ENCODE measurements at places on chromosomes 11 and 22.

- no peak for DNase-seq
These were observed 276.8 kb upstream of the SESN3 start for GRCh38 chr11:95507794-95508193.

DNA sequence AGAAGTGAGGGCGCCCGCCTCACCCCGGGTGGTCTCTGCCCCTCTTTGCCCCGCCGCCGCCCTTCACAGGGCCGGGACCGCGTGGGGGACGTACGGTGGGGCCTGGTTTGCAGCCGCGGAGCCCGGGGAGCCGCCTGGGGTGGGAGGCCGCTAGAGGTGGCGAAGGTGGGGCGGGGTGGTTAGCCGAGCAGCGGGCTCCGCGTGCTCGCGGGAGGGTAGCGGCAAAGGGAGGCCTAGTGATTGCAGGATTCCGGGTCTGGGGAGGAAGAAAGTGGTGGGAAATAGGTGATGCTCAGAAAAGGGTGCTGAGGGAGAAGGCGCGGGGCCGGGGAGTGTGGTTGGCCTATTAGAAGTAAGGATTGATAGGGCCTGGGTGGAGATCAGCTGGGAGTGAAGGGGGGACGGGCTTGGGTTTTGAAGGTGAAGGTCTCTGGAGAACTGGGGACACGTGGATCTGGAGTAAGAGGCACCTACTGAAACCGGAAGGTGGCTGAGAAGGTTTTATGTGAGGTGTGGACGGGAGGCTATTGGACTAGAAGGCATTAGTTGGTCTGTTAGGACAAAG is 571 bp downstream of the FAR1 start:
- peak; percentile 16 for DNase-seq

DNA sequence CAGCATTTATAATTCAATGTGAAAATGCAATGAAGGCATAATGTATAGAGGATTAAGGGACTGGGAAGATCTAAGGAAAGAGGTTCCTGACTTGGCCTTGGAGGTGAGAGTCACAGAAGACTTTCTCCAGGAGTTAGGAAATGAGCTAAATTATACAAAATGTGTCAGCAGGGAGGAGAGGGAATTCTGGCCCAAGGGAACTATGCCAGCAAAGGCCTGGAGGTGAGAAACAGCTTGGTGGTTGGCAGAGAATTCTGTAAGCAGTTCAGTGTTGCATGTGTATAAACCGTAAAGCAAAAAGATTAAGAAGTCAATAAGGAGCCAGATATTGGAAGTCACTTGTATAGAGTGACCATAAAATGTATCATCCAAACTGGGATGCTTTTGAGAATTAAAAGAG is 142.2 kb upstream of the SESN3 start:
- no peak for DNase-seq

DNA sequence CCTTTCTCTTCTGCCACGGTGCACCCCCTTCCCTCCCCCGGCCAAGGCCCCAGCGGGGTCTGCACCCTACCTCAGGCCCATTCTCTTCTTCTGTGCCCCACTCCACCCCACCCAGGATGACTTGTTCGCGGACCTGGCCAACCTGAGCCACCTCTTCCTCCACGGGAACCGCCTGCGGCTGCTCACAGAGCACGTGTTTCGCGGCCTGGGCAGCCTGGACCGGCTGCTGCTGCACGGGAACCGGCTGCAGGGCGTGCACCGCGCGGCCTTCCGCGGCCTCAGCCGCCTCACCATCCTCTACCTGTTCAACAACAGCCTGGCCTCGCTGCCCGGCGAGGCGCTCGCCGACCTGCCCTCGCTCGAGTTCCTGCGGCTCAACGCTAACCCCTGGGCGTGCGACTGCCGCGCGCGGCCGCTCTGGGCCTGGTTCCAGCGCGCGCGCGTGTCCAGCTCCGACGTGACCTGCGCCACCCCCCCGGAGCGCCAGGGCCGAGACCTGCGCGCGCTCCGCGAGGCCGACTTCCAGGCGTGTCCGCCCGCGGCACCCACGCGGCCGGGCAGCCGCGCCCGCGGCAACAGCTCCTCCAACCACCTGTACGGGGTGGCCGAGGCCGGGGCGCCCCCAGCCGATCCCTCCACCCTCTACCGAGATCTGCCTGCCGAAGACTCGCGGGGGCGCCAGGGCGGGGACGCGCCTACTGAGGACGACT is 15.9 kb downstream of the RTN4RL2 start:
- no peak for DNase-seq

DNA sequence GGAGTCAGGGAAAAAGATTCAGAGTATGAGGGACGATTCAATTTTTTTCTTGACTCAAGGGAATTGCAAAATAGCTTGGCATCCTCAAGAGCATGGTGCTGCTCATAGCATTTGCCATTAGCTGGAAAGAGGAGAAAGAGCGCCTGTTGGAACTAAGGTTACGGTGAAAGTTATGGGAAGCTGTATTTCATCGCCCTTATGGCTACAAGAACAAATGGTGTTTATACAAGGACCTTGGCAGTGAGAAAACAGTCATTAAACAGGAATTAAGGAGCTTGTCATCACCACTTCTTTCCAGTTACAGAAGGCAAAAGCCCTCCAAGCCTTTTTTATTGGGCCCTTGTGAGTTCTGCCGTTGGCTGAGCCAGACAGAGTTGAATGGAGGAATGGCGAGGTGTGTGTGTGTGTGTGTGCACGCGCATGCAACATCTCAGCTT is 74.2 kb downstream of the ALX4 start:
- DNase-seq: no peak

DNA sequence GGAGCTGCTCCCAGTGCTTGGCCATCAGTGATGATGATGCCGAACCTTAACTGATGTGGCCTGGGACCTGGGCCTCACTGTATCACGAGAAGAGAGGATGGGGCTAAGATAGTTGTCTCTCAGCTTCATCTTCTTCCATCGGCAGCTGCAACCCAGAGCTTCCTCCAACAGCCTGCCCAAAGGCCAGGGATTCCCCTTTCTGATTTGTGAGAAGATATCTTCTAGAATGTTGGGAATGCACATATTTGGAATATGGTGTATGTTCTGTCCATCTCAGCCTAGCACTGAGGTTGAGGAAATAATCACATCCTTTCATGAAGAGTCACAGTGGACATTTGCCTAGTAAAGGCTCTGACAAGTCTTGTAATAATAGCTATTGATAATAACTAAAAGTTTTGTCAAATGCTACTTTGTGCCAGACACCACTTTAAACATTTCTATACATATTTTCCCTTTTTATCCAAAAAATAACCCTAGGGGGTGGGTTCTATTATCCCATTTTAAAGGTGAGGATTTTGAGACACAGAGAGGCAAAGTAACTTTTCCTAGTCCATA is 73.1 kb downstream of the COMMD9 start:
- no peak for DNase-seq
